ENCODE measurements at places on chromosomes 2 and 18.

DNA sequence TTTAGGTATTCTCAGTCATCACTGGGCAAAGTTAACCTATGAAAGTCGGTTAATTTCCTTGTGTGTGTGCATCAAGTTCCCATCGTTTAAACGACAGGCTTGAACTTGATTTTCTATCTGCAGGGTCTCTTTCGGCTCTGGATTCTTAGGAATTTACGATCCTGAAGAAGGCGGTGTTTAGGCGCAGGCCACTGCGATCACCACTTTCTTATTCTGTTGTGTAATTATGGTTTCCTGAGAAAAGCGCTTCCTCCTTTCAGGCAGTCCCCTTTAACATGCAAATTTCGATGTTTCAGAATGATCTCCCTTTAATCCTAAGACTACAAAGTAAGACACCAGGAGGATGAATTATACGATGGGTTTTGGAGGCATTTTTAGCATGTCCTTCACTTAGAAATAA, 27.9 kb upstream of the MBP start:
- no peak for DNase-seq

DNA sequence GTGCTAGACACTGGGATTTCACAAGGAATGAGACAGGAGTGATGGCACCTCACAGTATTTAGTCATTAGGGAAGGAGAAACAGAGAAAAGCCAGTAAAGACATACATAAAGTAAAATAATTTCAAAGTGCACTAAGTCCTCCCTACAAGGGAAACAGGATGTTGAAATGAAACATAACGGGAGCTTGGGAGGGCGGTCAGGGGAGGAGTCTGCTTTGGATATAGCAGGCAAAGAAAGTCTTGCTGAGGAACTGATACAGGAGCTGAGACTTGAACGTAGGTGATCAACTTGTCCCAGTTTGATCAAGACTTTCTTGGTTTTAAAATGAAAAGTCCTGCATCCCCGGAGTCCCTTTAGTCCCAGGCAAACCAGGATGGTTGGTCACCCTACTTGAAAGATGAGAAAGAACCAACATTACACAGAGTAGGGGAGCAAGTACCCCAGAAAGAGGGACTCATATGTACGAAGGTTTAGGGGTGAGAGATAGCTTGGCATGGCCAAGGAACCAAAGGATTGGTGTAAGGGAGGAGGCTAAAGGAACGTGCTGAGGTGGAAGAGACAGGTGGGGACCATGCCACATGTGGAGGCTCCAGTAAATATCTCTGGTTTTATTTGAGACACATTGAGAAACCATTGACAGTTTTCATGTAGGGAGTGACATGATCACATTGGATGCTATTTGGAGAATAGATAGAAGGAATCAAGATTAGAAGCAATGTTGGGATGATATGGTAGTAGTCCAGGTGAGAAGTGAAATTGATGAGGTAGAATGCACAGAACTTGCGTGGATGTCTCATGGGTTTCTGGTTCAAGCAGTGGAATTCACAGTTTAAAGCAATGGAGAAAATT, 28.4 kb downstream of the FBXO48 start:
- no peak for DNase-seq

- DNase-seq = no peak
These were observed 118.0 kb downstream of the RAB3GAP1 start for GRCh38 chr2:135169900-135170753.

DNA sequence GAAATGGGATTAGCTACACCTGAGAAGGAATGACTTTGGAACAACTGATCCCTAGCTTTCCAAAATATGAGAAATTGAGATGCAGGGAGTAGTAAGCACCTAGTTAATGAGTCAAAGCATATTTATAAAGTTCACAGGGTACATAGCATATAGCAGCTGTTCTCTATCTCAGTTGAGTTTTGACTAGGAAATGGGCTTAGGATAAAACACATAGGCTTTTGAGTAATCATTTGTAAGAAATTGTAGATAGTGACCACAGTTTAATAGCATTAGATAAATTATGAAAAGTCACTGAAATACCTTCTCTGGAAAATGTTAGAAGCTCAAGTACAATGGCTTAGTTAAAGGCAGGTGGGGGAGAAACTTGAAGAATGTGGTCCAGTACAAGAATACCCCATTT, 444.7 kb upstream of the TNP1 start:
- DNase-seq = no peak

DNA sequence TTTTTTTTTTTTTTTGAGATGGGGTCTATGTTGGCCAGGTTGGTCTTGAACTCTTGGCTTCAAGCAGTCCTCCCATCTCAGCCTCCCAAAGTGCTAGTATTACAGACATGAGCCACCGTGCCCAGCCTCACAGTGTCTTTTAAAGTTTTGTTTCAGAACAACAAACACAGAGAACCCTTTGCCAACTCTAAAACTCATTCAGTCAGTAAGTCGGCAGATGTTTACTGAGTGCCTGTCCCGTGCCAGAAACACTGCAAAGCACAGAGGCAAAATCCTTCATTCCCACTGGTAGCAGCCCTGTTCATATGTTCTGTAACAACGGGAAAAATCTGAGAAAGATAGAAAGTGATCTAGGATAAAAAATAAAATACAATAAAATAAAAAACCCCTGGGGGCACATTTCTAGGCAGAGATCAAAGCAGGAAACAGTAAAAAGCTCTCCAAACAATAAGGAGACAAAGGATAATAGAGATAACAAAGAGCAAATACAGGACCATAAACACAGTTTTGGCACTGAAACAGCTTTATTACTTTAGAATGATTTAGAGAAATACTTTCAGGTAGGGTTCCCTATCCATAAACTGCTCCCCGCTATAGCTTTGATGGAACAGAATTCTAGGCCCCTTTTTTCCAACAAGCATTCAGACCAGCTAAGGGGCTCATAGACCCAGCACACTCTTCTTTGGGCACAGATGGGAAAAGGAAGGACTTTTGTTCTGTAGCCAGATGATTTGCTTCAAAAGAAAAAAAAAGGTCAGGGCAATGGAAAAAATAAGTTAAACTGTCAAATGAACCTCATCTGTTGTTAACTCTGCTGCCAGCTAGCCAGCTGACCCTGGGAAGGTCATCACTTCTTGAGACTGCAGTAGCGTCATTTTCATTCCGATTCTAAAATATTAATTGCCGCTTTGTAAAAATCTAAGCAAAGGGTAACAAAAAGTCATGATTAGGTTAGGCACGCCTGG, 212.3 kb downstream of the CDH20 start:
- DNase-seq = no peak

GRCh38 chr2:238596571-238597551, 170.1 kb downstream of the ASB1 start:
- peak; percentile 96 for DNase-seq

DNA sequence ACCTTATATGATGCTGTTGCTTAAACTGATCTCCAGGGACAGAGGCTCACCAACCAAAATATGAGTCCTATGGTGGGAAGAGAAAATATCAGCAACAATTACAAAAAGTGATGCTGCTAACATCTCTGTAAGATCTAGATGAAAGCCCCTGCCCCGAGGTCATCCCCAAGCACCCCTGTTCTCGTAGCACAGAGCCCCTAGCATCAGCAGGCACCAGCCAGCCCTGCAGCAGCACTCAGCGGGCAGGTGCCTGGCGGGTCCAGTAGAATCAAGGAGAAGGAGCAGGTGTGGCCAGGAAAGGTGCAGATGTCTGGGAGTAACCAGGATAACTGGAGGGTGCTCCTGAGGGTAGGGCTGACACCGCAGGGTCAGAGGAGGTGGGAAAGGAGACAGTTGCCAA, 474.2 kb upstream of the MYT1L start:
- no peak for DNase-seq

All from HTR-8/SVneo (cell line).